ENCODE measurements at places on chromosomes 7 and 10.
A peak's percentile ranks its signal among the peaks of the same experiment; 100 is the strongest.

DNA sequence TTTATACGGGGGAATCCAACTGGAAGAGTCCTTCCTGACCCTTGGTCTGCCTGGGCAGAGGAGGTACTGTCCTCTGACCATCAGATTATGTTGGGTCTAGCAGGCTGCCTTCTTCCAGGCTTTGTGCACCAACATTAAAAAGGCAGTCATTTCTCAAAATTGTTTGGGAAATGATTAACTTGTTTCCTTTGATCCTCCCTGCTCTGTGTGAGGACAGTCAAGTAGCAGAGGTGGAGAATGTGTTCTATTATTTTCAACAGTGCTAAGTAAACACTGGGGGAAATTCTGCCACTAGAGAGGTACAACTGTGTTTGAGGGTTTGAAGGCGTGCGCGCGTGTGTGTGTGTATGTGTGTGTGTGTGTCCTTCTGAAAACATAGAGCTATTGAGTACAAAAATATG is 20.6 kb downstream of the ACSL5 start:
- DNase-seq = no peak

- DNase-seq = no peak
These were observed 197.5 kb upstream of the CSTF2T start for GRCh38 chr10:51896849-51897248.

DNA sequence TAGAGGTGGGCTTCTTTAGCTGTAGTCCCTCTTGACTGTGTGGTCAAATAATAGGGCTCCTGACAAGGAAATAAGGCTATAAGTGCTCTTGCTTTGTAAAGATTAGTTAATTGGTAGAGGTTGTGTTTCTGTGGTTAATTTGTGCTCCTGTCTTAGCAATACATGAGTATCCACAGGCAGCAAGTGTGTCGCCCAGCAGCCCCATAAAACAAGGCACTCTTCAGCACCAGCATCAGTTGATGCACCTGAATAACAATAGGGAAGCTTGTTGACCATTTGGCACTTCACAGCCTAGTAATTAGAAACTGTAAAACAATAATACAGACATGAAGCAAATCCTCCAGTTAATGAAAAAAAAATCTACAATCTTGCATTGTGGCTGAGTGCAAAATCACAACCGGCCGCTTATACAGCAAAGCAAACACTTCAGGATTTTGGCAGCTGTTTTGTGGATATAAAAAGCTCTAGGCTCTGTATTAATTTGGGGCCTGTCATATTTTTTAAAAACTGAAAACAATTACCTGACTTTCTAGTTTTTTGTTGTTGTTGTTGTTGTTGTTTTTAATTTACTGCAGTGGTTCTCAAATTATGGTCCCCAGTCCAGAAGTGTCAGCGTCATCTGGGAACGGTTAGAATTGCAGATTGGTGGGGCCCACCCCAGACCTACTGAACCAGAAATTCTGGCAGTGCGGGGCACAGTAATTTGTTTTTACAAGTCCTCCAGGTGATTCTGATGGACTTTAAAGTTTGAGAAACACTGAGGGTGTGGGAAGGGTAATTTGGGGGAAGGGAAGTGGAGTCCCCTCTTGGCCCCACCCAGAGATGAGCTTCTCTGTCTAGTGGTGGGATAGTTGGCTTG is 56.8 kb downstream of the AUTS2 start:
- no peak for DNase-seq

- DNase-seq = no peak
These were observed 4.3 kb downstream of the RAMP3 start for GRCh38 chr7:45161842-45162241.

DNA sequence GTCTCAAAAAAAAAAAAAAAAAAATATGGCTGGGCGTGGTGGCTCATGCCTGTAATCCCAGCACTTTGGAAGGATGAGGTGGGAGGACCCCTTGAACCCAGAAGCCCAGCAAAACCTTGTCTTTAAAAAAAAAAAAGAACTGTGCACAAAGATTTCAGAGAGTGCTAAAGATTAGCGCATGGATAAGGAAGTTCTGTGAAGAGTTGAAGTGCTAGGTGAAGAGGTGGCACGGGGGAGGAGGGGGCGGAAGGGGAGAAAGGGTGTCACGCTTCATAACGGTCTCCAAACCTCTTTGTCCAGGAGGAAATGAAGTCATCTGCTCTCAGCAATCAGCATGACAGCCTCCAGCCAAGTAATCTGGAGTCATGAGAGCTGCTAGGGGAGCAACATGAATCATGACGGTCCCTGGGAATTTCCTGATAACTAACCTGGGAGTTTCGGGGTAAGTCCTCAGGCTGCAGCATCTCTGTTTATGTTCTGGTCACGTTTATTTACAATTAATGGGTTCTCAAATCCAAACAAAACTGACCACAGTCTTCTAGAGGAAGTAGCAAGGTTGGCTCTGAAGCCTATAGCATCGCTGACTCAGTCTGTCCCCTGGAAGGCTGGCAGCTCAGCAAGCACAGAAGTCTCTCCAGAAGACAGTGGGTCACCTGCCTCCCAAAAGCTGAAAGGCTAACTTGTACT is 1.9 kb upstream of the PLAU start:
- DNase-seq = peak; percentile 25

GRCh38 chr7:6340241-6340640 is 67.8 kb upstream of the CYTH3 start:
- DNase-seq = no peak

DNA sequence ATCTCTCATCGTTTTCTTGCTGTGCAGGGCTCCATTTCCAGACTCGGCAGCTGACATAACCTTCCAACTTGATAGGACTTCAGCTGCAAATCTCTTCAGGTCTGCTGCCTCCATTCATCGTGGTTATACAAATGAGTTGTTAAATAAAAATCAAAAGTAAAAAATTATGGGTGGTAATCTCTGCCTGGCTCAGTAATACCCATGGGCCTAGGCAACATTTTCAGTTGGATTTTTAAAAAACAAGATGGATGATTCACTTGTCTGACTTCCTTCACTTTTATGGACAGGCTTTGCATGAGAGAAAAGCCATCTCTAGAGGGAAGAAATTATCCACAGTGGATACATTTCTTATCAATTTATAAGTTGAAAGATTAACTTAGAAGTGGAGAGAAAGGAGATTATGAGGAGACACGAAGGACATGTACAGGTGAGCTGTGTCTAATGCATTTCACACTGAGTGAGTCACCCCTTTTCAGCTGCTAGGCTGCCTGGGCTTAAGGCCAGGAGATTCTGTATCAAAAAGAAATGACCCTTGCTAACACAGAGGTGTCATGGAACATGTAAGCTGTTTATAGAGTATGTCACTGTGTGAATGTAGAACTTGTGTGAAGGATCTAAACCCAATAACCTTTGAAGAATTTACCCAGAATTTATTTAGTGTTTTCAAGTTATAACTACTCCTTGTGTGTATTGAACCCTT is 495.1 kb downstream of the AUTS2 start:
- DNase-seq = no peak

DNA sequence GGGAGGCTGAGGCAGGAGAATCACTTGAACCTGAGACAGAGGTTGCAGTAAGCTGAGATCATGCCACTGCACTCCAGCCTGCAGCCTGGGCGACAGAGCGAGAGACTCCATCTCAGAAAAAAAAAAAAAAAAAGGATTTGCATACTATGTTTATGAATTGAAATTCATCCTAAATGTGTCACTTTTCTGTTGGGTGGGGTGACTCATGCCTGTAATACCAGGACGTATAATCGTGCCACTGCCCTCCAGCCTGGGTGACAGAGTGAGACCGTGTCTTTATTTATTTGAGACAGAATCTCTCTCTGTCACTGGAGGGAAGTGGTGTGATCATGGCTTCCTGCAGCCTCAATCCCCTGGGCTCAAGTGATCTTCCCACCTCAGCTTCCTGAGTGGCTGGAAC is 5.8 kb downstream of the ZNF212 start:
- DNase-seq = no peak

- DNase-seq = no peak
These were observed 83.6 kb downstream of the MYOF start for GRCh38 chr10:93398528-93398927.

- no peak for DNase-seq
These were observed 679.4 kb upstream of the C7orf33 start for GRCh38 chr7:147911201-147911601.

- DNase-seq = no peak
These were observed 385.8 kb upstream of the SMIM30 start for GRCh38 chr7:113504142-113504541.

DNA sequence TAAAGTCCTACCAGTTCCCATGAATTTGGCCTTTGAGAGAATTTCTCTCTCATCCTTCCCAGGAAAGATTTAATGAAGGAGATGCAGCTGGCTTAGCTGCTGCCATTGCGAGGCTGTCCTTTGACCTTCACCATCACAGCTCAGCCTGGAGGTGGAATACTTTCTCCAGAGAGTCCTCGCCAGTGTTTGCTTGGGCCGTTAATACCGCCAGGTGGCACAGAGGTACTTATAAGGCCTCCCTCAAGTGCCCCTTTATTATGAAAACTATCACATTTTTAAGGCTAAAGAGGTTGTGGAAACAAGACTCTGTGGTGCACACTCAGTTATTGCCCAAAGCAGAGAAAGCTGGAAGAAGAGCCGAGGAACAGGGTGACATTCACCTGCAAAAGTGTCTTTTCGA is 330.6 kb downstream of the CCSER2 start:
- no peak for DNase-seq

- no peak for DNase-seq
These were observed 13.3 kb downstream of the AKR1E2 start for GRCh38 chr10:4839353-4839752.

GRCh38 chr7:39608278-39608677 is 15.1 kb upstream of the RALA start:
- DNase-seq = no peak

GRCh38 chr7:71482284-71482683 is 350.3 kb downstream of the GALNT17 start:
- no peak for DNase-seq

DNA sequence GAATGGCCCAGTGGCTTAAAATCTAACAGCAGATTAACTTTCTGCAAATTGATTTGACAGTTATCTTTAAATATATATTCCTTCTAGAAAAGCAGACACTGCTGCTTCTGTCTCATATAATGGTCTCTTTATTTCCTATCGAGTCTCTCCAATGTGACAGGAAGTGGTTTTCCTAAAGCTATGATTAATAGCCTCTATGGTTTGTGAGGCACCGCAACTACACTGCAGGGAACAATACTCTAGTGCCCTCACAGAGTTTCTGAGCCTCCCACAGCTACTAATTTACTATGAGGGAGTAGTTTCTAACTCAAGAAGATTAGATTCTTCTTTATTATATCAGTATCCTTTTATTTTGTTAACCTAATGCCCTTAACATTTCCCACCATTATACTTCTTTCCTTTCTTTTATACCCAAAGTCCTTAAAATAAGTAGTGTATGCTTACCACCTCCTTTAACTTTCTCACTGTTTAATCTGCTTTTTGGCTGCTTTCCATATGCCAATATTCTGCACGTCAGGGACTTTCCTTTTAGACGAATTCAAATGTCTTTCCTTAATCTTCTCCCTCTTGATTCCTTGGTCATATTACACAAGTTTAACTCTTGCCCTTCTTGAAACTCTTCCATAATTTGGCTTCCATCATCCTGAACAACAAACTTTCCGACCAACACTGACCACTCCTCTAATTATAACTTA is 23.8 kb upstream of the AHR start:
- no peak for DNase-seq

GRCh38 chr10:9885761-9886160 is 1131.9 kb upstream of the CELF2 start:
- DNase-seq = no peak

DNA sequence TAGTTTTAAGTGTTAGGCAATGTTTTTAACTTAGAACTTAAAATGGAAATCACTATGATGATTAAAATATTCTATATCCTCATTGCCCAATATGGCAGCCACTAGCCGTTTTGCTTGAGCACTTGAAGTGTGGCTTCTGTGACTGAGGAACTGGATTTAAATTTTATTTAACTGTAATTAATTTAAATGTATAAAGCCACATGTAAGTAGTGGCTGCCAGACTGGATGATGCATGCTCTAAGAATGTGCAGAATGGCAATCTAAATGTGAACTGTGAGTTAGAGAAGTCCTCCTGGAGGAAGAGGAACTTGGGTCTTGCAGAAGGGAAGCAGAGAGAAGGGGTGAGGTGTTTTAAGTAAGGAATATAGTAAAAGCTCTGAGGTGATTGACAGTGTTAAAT is 451.4 kb downstream of the SUGCT start:
- DNase-seq = no peak

DNA sequence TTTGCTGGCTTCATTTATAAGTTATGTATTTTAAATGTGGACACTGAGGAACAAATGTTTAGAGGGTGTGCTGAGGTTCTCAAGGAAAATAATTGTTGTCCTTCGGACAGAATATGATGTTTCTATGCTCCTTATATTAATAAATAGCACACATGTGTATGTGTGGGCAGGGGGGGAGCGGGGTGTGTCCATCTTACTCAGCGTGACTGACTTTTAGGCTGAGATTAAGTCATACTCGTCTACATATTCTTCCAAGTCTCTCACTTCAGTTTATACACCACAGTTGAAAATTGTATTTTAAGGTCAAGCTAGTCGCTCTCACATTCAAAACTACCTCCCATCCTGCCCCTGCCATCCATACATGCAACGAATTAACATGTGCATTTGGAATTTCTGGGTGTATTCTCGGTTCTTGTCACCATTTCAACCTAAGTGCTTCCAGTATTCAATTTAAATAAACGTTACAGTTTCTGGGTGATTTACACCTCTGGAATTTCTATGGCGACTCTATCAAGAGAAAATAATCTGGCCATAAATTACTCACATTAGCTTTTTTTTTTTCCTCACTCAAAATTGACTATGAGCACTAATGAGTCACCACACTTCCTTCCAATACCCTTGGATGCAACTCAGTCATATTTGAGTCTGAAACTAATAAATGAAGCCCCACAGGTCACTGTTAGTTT is 3.3 kb downstream of the PCDH15 start:
- no peak for DNase-seq

GRCh38 chr10:84063440-84063839 is 75.9 kb upstream of the GHITM start:
- no peak for DNase-seq

GRCh38 chr10:46330894-46331293 is 44.1 kb downstream of the ANTXRL start:
- DNase-seq = no peak

- no peak for DNase-seq
These were observed 104.6 kb downstream of the FOXP2 start for GRCh38 chr7:114519240-114519639.

GRCh38 chr7:134910214-134910890 is 76.0 kb upstream of the AGBL3 start:
- no peak for DNase-seq

DNA sequence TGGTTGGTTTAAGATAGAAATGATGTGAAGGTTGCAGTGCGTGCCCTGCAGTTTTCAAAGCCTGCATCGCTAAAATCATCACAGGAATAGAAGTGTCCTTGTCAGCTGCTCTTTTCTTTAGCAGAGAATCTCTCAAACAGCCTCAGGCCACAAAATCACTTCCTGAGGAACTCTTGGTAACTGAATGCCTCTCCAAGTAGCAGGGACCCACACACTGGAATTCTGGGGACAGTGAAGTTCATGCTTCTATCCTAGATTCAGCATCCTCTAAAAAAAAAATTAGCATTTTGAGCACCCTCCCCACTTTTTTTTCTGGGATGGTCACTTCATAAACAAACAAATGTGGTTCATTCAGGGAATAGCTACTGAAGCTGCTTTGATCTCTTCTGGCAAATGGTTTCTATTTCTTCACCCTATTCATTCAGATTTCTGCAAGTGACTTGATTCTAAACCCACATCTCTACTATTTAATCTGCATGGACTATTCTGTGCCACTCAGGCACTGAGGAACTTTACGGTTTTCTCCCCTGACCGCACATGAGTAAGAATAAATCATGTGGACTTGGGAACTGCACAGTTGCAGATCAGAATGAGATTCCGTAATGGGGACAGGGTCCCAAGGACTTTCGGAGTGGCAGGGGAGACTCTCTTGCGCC is 306.9 kb downstream of the FRMD4A start:
- no peak for DNase-seq
